ENCODE measurements at places on chromosomes 13 and 19.

GRCh38 chr19:58554494-58555368 lies at the start of gene CHMP2A:
CHMP2A (minus strand) TSS chr19:58555105; CDS start chr19:58554212, 893 bp downstream.
- peak; percentile 98 for DNase-seq

- no peak for DNase-seq
These were observed 28.1 kb upstream of the WDR18 start for GRCh38 chr19:955803-956765.

- no peak for DNase-seq
These were observed 43.8 kb downstream of the DNM2 start for GRCh38 chr19:10761443-10762250.

DNA sequence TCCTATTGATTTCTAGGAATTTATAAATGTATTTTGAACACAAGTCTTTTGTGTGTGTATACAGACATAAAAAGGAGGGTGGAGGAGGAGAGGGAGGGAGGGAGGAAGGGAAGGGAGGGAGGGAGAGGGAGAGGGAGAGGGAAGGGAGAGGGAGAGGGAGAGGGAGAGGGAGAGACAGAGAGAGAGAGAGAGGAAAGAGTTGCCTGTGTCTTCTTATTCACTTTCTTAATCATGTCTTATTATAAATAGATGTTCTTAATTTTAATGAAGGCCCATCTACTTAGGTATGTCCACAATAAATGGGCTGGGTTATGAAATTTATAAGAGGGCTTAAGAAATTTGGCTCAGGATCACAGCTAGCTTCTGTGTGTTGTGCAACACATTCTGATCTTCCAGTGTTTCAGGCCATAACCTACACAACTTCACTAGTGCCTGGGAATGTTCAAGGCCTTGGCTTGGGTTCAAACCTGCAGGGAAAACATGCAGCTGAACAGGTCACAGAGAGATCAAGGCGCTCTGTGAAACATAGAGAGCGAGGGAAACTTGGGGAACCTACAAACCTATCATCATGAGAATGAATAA lies 39.3 kb downstream of the ZNF45 start:
- no peak for DNase-seq

DNA sequence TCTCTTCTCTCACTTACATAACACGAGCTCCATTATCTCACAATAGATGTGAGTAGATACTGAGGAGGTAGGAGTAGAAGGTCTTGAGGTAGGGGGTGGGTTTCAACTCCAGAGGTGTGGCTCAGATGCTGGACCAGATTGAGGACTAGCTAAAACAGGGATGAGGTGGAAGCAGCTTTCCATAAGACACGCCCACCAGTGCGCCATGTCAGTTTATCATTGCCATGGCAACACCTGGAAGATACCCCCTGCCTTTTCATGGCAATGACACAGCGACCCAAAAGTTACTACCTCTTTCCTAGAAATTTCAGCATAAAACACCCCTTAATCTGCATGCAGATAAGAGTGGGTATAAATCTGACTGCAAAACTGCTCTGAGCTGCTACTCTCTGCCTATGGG lies 44.1 kb downstream of the KCTD15 start:
- DNase-seq: no peak

DNA sequence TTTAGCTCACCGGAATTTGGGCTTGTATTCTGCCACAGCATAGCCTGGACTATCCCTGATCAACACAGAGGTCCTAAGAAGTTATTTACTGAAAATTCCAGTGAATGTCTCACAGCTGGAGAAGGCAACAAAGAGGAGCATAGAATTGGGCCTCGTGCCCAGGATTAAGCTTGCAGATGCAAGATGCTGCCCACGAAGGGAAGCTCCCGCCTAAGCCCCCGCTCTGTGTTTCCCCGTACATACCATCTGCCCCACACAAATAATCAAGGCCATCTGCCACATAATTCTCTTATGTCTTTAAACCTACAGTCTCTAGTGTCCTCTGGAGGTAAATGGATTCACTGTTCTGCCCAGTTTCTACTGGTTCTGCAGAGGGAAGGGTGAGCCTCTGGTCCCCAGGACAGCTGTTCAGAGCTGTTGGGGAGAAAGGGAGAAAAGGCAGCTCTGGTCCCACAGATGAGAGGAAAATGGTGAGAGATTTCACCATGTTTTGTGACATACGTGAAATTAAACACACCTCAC lies 7.4 kb upstream of the TPP2 start:
- DNase-seq: no peak

DNA sequence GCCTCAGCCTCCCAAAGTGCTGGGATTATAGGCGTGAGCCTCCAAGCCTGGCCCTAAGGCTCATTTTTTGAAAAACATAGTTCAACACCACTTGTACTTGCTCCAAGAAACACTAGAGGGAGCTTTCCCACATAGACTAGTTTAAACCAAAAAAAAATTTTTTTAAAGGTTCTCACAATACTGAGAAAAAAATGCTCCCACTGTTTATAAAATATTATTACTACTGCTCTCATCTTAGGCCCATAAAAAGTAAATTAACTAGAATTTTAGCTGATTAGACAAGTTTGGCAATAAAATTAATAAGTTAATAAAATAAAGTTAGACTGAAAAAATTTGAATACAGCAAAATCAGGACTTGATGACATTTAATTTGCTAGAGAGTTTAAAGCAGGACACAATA lies 109.5 kb downstream of the TBC1D4 start:
- DNase-seq: peak; percentile 54

DNA sequence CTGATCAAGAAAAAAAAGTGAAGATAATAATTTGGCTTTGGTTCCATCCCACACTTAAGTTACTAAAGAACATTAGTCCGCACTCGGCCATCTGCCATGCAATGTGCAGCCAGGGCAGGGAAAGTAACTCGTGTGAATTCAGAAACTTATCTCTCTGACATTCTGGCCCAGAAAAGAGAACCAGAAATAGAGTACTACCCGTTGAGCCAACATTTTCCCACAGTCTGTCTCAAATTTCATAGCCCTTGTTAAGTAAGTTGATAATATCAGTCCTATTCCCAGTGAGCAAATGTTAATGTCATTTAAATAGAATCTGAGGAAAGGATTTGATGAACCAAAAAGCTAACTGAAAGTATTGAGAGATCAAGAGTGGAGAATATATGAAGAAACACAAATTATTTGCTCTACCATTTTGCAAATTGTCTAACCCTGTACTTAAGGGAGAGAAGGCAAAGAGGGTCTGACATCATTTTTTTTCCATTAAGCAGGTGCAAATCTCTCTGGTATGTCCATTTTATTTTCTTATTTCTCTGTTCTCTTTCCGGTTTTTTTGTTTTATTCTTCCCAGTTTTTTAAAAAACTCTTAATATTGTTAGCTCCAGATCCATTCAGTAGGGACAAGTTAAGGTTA lies 156.3 kb downstream of the NDFIP2 start:
- DNase-seq: no peak

GRCh38 chr13:71621174-71622124 lies 245.6 kb downstream of the DACH1 start:
- no peak for DNase-seq

DNA sequence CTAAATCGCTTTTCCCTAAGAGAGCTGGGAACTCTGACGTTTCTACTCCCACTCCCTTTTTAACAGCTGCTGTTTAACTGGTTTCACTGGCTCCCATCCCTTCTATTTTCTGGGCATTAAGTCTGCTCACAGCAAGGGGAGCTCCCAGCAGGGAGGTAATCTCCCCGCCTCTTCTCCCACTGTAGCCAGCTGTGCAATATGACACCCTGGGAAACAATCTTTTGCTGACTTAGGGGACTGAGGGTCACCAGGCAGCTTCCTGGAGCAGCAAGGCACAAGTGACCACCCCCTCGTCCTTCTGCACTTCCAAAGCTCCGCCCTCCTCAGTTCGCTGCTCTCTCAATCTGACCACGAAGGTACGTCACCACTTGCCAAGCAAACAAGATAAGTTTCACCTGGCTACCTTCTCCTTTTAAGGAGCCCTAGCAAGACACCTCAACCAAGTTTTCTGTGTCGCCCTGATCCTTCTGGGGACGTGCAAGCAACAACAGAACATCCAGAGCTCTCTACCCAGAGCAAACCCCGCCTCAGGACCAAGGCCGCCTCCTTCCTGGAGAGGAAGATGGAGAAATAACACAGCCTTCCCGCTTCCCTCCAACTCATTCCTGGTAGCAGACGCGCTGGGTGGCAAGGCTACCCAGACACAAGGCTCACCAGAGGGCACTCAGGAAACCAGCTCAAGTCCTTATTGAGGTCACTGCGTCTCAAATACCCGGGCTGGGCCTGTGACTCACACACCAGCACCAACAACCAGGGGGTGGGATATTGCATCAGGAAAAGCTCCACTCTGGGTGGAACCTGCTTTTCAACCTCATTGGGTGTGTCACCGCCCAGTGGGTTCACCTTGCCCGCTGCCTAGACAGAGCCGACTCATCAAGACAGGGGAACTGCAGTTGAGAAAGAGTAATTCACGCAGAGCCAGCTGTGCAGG lies 92.4 kb downstream of the STK24 start:
- DNase-seq: peak; percentile 78
